ENCODE measurements at places on chromosomes 2 and 18.

- DNase-seq, result peak; percentile 11
These were observed 64.1 kb downstream of the PTPN4 start for GRCh38 chr2:119823734-119824334.

DNA sequence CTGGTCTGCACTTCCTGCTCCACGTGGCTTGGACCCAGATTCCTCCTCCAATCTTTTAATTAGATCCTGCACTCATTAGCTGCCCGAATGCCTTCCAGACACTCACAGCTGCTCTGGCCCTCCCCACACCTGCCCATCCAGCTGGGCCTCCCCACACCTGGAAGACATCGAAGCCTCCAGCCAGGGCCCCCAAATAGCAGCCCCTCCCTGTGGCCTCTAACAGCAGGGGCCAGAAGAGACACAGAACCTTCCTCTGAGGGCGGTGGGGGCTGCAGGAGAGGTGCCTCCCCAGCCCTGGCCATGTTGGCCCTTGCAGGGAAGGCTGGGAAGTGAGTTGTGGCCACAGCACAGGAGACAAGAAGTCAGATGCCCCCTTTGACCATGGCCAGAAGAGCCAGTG, 252.8 kb downstream of the DYSF start:
- DNase-seq, result no peak

- no peak for DNase-seq
These were observed at the start of gene EMX1 for GRCh38 chr2:72917138-72917876. Gene EMX1 (plus strand): TSS chr2:72917519. CDS start chr2:72917853, 334 bp downstream.

DNA sequence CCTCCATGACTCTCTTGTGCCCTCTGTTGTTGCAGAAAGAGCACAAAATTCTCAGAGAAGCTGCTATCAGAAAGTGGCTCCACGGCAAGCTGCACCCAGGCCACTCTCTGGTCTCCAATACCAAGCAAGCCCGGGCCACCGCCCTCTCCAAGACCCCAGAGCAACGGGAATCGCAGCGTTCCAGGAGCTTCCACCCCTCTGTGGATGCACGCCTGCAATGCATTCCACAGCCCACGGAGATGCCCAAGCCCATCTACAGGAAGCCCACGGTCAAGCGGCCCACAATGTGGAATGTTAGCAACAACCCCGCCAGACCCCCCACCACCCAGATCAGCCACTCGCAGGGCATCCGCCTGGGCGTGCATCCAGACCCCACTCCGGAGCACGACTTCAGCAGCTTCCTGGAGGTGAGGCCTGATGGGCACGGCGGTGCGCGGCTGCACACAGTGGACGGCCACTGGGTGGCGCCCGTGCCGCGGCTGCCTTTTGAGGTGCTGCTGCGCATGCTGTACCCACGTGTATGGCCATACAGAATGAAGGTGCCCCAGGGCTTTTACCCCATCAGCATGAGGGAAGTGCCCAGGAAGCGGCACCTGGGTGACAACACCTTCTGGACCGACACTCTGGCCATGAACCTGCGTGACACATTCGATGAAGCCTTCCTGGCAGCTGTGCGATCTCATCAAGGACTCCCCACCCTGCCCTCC, 6.3 kb downstream of the ANKRD53 start:
- peak; percentile 90 for DNase-seq

DNA sequence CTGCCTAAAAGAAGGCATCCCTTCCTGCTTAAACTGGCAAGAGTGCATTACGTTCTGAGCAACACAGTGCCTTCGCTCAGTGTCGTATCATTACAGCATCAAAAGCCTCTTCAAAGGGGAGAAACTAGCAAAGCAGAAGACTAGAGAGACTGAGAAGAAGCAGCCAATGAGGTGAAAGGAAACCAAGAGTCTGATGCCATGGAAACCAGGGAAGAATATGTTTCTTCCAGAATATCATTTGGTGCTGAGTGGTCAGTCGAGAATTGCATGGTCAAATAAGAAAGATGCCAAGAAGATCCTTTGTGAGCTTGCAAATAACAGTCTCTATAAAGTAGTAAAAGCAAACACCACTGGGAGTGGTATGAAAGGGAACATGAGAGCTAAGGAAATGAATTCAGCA, 312.1 kb upstream of the CHST9 start:
- DNase-seq, result no peak

DNA sequence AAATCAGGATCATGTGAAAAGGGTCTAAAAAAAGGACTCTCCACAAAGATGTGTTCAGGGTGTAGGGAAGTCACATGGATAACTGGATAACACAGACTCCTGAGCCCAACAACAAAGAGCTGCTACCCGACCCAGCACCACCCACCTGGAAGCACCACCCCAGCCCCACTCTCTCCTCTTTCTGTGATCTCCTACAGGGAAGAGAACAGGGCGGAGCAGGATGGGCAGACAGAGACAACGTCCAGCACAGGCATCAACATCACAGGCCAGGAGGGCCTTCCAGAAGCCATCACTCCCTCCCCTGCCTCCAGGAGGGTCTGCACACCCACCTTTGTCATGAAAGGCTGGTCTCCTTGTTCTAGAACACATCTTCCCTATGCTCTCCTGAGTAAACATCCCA, 1.3 kb upstream of the CIB4 start:
- DNase-seq, result no peak

GRCh38 chr2:191149391-191149790, 1.4 kb downstream of the STAT4 start:
- DNase-seq, result no peak

DNA sequence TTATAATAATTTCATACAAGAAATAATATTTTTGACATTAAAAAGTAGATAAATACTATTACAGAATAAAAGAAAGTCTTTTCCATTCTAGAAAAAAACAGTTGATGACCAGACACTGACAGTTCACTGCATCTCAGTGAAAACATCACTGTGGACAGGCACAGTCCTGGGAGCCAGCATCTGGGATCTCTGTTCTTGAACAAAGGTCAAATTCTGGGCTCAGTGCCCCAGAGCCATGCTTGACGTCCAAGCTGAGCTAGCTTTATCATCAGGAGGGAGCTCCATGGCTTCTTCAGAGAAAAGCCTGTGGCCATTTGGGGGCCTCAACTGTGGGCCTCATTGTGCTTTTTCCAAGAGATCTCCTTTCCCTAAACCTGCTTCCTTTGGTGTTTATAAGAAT, 86.1 kb upstream of the SRD5A2 start:
- DNase-seq, result no peak

DNA sequence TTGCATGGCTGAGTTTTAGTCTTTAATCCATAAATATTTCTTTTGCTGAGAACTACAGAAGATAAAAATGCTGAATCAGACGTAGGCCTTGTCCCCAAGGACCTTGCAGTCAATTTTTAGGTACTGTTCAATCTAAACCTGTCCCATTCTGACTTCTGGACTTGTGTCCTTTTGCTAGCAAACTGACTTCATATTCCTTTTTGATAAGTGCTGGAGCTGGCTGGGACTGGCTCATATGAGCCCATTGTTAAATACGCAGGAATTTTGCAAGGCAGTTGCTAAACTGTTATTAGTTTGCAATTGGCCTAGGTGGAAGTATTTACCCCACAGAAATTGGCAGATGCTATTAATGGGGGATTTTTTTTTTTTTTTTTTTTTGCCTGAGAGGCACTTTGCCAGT, 941.4 kb downstream of the DCC start:
- DNase-seq, result no peak

DNA sequence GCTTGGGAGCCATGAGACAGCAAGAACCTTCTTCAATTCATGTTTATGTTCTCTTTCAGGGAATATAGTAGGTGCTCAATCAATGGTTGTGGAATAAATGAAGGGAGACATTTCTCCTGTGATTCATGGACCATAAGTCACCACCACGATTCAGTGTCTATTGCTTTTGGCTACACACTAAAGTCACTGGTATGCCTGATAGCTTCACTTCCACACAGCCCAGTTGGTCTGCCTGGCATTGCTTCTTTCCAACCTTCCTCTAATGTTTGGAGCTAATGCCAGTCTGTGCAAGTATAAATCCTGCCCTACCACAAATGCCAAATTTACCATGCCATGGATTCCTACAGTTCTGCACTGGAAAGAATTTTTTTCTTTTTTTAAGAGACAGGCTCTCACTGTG, 1.3 kb upstream of the CXCR1 start:
- DNase-seq, result no peak

DNA sequence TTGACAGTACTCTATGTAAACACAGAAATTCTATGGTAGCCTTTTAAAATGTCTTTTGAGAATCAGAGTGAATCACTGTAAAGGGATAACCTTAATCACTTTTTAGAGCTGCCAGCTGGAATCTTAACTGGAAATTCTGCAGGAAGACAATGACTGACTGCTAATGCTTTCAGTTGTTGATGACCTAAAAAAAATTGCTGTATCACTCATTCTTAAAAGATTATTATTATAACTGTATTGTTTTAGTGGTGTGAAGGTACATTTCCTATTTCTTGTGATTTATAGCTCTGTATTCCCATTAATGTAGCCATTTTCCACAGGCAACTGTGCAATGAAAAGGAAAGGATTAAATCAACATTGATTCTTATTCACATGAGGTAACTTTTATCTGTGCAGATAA, 260.5 kb downstream of the CALCRL start:
- DNase-seq, result no peak

GRCh38 chr2:16378031-16378430, 287.6 kb downstream of the CYRIA start:
- DNase-seq, result no peak

GRCh38 chr2:102206666-102207341, 20.0 kb downstream of the IL1RL2 start:
- no peak for DNase-seq

- no peak for DNase-seq
These were observed 27.9 kb downstream of the TMEM17 start for GRCh38 chr2:62478093-62478580.

DNA sequence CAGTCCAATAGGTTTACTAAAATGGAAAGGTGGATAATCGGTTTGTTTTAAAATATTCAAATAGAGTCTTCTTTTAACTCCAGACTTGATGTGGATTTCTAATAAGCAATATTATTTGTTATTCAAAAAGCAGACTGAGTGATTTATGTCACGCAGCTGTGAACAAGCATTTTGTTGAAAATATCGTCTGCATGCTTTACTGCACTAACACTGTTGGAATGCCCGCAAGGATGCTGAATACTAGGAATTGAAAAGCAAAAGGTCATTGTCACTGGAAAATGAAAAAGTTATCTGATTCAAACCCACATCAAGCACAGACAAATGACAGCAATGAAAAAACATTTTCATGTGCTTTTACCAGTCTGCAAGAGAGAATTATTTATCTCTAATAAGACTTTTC, 31.1 kb downstream of the CHN1 start:
- no peak for DNase-seq

DNA sequence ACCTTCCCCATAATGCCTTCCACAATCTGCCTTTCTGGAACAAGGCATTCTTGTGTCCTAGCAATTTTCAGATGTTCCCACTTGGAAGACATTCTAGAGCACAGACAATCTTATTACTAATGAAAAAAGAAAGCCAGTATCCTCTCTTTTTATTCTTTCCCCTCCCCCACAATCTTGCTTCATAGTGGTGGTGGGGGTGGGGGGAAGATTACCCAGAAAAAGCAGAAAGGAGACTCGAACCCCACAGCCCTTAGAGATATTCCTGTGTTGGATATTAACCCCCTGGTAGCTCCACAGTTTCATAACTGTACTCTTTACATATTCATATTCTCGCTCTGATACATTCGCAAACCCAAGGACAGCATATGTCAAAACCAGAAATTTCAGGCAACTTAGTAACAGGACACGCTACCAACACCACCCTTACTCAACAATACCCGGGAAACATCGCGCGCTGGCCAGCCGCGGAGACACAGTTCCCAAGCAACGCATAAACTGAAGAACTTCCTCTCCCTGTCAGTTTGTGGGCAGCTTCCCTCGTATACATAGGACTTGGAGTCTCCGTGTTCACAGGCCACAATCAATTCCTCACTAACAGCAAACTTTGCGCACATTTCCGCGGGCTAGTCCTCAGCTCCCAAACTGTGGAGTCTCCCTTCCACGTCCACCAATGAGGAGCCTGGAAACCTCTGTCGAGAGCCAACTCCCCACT, 793 bp downstream of the NR4A2 start:
- no peak for DNase-seq

DNA sequence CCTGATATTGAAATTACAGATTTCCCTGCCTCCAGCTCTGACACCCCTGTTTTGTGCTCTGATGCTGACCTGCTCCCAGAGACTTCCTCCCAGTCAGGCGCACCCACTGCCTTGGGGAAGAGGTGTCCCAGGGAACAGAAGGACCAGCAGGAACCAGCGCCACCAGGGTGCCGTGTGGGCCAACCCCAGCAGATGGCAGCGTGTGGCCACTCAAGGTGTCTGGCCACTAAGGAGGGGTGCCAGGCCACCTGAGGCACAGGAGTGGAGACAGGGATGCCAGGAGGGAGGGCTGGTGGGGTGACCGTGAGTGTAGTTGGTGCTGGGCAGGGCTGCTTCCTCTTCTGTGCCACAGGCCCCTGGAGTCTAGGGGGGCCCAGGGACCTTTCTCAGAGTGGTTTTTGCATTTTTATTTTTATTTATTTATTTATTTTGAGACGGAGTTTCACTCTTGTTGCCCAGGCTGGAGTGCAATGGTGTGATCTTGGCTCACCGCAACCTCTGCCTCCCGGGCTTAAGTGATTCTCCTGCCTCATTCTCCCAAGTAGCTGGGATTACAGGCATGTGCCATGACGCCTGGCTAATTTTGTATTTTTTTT, 56.0 kb downstream of the TEX44 start:
- DNase-seq, result no peak

GRCh38 chr2:230928701-230929380, 3.8 kb upstream of the GPR55 start:
- DNase-seq, result no peak

DNA sequence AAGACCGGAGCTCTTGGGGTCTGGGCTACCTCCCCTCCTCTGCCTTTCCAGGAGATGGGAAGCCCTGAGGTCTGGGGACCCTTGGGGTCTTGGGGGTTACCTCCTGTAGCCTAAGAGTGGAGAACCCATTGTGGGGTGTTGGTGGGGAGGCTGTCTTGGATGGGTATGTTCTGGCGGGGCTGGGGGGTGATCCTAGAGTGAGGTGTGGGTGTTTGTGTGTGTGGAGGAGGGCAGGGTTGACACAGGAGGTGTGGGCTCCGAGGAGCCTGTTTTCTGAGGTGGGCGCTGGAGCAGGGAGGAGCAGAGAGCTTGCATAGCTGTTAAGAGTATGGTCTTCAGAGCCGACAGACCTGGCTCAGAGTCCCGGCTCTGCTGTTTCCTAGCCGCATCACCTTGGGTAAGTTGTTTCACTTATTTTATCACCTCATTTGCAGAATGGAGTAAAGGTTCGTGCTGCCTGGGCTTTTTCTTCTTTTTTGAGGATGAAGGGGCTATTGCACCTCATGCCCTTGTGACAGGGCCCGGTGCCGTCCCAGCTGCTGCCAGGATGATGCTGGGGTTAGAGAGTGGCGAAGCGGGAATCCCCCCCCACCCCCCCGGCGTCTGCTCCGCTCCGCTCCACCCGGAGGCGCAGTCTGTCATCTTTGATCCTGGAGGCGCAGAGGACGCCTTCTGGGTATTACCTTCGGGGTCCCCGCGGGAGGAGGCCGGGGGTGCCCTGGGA, 17.2 kb downstream of the TET3 start:
- no peak for DNase-seq

GRCh38 chr2:239441261-239442078, 40.6 kb upstream of the HDAC4 start:
- DNase-seq, result no peak

All from GM12891 (cell line).